ENCODE measurements at places on chromosomes 3 and 15. TPM values are rescaled to one million over a fixed set of nuclear protein-coding genes. Genes with fewer than 3 reads are reported as not detected.

DNA sequence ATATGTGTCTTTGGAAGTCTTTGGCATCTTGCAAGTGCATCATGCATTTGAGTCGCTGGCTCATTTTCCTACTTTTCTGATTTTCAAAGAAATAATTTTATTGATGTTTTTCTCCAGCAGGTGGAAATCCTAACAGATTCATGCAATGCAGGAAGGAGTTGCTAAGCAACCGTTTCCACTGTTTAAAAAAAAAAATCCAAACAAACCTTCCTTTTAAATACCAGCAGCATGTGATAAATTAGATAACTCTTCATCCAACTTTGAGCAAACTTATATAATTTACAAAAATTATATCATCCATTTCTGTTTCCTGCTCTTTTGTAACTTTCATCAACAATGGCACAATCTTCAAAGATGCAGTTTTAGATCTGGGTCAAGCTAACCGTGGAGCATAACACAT is 364.1 kb downstream of the MFSD1 start:
- no peaks in the 10 kb centered on the region for H3K27me3 ChIP-seq
- no peaks in the 10 kb centered on the region for H3K36me3 ChIP-seq
- H3K4me3 ChIP-seq, result no peak overlapping the region
- H3K4me1 ChIP-seq, result no peaks in the 10 kb centered on the region
- no peak overlapping the region for H3K27ac ChIP-seq

DNA sequence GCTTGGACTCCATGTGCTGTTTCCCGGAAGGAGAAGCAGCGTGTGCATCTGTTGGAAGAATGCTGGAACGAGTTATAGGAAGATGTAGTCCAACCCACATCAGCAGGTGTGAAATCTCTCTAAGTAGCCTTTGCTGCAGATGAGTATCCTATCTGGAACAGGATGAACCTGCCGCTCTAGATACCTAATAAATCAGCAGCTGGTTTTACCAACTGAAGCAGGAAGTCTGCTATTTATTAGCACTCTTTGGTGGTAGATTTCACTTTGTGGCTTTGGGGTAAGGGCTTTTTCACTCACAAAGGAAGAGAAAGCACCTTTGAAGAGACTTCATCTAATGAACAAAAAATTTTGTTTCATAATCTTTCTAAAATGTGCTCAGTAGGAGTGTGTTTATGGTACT is 66.4 kb downstream of the DCUN1D1 start:
- no peaks in the 10 kb centered on the region for H3K27me3 ChIP-seq
- no peaks in the 10 kb centered on the region for H3K4me1 ChIP-seq
- H3K36me3 ChIP-seq, result no peaks in the 10 kb centered on the region
- H3K27ac ChIP-seq, result no peak overlapping the region
- H3K4me3 ChIP-seq, result no peak overlapping the region

The PEX5L gene
- 7.3 TPM for polyA plus RNA-seq

DNA sequence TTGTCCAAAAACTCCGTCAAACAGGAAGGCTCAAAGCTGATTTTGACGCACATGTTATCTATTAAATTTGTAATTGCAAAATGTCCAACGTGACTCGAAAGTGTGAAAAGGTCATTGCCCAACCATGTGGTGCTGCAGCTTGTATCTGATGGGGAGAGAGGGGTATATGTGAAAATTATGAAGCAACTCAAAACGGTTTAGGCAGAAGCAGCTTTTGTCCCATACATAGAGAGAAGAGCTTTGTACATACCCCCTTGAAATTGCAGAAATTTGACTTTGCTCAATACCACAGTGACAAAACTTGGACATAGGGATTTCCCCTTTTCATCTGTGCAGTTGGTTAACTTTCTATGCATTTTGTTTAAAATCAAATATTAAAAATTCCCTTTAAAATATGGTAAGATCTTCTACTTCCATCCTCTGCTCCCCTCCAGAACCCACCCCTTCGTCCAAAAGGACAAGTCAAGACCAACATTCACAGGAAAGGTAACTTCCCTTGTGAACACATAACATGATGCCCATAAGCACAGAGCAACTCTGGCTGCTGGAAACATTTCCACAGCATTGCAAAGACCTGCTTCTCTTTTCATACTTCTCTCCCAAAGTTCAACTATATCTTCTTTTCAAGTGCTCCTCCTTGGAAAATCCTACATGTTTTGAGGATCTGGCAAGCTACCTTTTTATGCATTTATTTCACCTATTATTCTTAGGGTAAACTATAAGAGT is 253.7 kb upstream of the THBS1 start:
- no peaks in the 10 kb centered on the region for H3K4me1 ChIP-seq
- no peak overlapping the region for H3K4me3 ChIP-seq
- no peak overlapping the region for H3K27ac ChIP-seq
- no peak for DNase-seq
- no peaks in the 10 kb centered on the region for H3K27me3 ChIP-seq
- no peaks in the 10 kb centered on the region for H3K36me3 ChIP-seq

DNA sequence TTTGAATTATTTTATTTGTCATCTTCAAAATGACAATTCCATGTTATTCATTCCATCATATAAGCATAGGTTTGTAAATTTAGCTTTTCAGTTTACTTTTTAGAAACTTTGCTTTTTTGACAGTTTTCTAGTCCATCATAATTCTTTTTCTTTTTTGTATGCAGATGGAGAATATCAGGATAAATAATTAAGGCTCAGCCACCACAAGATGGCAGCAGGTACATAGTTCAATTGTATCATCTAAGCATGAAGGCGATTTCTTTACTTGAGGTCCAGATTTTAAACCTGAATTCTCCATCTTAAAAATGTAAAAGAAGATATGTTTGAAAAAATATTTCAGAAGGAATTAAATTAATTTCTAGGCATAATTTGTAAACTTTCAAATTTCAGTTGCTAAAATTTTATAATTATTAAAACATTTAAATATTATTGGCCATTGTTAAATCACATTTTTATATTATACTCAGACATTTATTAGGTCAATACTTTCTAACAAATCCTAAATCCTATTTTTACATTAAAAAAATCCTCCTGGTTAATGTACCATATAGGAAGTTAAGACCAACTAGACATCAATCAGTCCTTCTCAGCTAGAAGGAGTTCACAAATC is 15.1 kb downstream of the PLSCR5 start:
- H3K27ac ChIP-seq, result no peak overlapping the region
- no peaks in the 10 kb centered on the region for H3K4me1 ChIP-seq
- H3K36me3 ChIP-seq, result no peaks in the 10 kb centered on the region
- H3K27me3 ChIP-seq, result no peaks in the 10 kb centered on the region
- H3K4me3 ChIP-seq, result no peak overlapping the region

DNA sequence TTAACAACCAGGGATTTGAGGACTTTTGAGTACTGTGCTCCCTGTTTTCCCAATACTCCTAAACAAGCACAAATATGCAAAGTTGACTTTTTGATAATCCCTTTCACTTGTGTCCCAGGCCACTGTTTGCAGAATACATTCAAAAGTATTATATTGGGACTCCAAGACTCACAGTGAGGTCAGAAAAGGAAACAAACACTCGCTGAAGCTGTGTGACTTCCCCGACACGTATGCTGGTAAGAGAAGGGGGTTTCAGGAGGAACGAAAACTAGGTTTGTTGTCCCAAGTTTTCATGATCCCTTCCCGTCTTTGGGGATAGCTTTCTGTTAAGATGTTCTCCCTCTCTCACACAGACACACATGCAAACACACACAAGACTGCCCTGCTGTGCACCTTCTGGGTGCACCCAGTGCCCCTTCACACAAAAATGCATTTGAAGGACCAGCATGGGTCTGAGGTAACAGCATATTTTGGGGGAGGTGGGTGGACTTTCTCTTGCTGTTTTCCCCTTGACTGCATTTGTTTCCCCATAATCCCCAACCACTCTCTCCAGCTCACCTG is 225.2 kb upstream of the PRICKLE2 start:
- no peak for DNase-seq
- H3K36me3 ChIP-seq, result no peaks in the 10 kb centered on the region
- no peak overlapping the region for H3K27ac ChIP-seq
- no peaks in the 10 kb centered on the region for H3K27me3 ChIP-seq

- H3K27ac ChIP-seq, result no peak overlapping the region
- no peaks in the 10 kb centered on the region for H3K36me3 ChIP-seq
- H3K4me1 ChIP-seq, result peaks cover 24% of the 10 kb centered on the region
- no peak overlapping the region for H3K4me3 ChIP-seq
- no peaks in the 10 kb centered on the region for H3K27me3 ChIP-seq
These were observed 161.7 kb downstream of the VGLL4 start for GRCh38 chr3:11482021-11482420.

DNA sequence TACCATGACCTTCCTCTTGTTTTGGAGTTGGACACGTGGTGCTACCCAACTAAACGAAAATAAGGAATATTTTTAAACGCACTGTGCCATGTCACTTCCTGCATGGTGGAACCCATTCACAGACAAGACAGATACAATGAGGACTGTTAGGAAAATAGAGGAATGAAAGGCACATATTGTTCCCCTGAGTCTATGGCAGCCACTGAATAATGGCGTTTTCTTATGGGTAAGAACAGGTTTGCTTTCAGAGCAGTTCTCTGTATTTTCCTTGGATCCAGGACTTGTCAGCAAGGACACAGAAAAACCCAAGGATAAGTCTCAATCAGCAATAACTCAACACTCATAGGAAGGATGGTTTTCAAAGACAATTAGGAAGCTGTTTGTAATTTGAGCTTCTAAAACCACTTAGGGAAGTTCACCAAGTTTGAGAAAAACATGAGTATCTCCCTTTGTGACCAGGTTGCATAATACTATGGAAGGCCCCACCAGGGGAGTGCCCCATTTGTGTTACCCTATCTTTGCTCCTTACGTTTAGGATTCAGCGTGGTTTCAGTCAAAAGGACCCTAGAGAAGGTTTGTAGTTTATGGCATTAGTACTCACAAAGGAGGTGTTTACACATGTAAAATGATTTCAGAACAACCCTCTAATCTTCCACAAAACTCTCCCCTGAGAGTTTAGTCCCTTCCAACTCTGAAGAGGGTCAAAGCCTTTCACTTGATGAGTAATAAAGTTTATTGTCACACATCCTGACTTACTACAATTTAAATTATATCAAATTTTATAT is 487.2 kb upstream of the ATP11B start:
- no peak overlapping the region for H3K4me3 ChIP-seq
- no peaks in the 10 kb centered on the region for H3K36me3 ChIP-seq
- H3K27me3 ChIP-seq, result no peaks in the 10 kb centered on the region
- H3K4me1 ChIP-seq, result no peaks in the 10 kb centered on the region
- H3K27ac ChIP-seq, result no peak overlapping the region
- DNase-seq, result no peak

The C3orf62 gene
- 7.2 TPM for polyA plus RNA-seq

GRCh38 chr3:126748701-126749546 is 44.9 kb downstream of the CHCHD6 start:
- no peaks in the 10 kb centered on the region for H3K27me3 ChIP-seq
- no peaks in the 10 kb centered on the region for H3K36me3 ChIP-seq
- no peak overlapping the region for H3K27ac ChIP-seq
- H3K4me3 ChIP-seq, result no peak overlapping the region
- no peaks in the 10 kb centered on the region for H3K4me1 ChIP-seq

DNA sequence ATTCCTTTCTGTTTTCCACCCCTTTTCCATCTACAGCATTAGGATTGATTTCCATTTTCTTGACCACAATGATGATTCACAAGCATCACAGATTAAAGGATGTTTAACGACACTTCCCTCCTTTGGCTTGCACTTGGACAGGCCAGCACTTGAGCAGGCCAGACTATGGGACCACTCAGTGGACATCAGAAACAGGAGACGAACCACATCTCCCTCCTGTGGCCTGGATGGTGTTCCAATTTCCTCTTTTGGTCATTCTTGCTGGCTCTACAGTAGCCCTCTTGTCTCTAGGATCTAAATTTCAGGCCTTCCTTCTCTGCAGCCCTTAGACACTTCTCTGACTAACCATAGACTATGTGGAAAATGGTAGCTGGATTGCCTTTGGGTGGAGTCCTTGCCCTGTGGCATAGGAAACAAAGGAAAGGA is 78.8 kb upstream of the BOC start:
- H3K4me3 ChIP-seq, result no peak overlapping the region
- no peak overlapping the region for H3K27ac ChIP-seq
- no peak for DNase-seq

The SLC24A1 gene
- 2.7 TPM for polyA plus RNA-seq

DNA sequence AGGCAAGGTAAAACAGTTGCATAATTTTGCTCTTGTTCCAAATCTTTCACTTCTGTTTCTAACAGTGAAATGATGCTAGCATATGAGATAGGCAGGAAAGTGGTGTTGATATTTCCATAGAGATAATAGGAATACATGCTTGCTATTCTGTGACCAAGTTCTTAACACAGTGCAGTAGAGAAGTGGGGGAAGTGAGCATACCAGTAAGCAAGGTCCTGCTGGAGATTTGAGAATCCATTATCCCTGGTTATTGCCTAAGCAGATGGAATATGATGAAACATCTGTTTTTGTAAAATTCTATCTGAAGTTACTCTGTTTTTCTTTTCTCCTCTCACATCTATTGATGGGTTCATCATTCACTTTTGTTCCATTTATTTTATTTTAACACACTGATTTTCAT is 28.7 kb downstream of the USP8 start:
- no peaks in the 10 kb centered on the region for H3K36me3 ChIP-seq
- H3K4me3 ChIP-seq, result no peak overlapping the region
- no peaks in the 10 kb centered on the region for H3K4me1 ChIP-seq
- H3K27me3 ChIP-seq, result no peaks in the 10 kb centered on the region
- no peak overlapping the region for H3K27ac ChIP-seq

- no peaks in the 10 kb centered on the region for H3K4me1 ChIP-seq
- no peak for DNase-seq
- H3K27me3 ChIP-seq, result no peaks in the 10 kb centered on the region
- H3K4me3 ChIP-seq, result no peak overlapping the region
- H3K36me3 ChIP-seq, result no peaks in the 10 kb centered on the region
These were observed 681.6 kb upstream of the ARPP21 start for GRCh38 chr3:34957677-34958076.

The NKTR gene
- 27.9 TPM for polyA plus RNA-seq

DNA sequence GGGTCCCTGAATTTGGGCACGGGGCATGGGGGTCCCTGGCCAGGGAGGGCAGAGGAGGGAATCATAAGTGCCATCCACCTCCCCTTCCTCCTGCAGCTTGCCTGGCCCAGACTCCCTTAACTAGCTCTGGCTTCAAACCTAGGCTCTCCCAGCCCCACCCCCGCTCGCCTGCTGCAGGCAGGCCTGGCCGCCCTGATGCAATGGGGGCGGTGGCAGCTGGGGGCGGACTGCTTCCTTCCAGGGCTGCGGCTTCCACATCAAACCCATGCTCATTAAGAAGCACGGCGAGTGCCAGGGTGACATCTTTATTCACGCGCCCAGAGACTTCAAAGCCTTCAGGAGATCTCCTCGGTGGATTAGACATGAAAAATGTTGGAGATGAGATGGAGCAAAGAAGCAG is 123.1 kb downstream of the TPRA1 start:
- no peaks in the 10 kb centered on the region for H3K4me1 ChIP-seq
- no peaks in the 10 kb centered on the region for H3K27me3 ChIP-seq
- no peak overlapping the region for H3K27ac ChIP-seq
- no peak overlapping the region for H3K4me3 ChIP-seq
- no peaks in the 10 kb centered on the region for H3K36me3 ChIP-seq

The MLF1 gene
- 2.7 TPM for polyA plus RNA-seq

The CCDC191 gene
- 5.1 TPM for polyA plus RNA-seq

The PDCD10 gene
- 11.0 TPM for polyA plus RNA-seq

The ACKR4 gene
- polyA plus RNA-seq, result 0.70 TPM
